ENCODE measurements at places on chromosomes 7 and 10. TPM values are rescaled to one million over a fixed set of nuclear protein-coding genes. Genes with fewer than 3 reads are reported as not detected.

- no peak for DNase-seq
Measured at GRCh38 chr7:158468700-158469296, 118.8 kb downstream of the PTPRN2 start.

The SPACDR gene
- 0.12 TPM for polyA plus RNA-seq

The HIPK2 gene
- polyA plus RNA-seq, result 5.1 TPM

GRCh38 chr10:58414270-58415041 lies 29.2 kb downstream of the TFAM start:
- no peak for DNase-seq

- DNase-seq, result no peak
Measured at GRCh38 chr10:130105724-130106123, 4.9 kb downstream of the C10orf143 start.

DNA sequence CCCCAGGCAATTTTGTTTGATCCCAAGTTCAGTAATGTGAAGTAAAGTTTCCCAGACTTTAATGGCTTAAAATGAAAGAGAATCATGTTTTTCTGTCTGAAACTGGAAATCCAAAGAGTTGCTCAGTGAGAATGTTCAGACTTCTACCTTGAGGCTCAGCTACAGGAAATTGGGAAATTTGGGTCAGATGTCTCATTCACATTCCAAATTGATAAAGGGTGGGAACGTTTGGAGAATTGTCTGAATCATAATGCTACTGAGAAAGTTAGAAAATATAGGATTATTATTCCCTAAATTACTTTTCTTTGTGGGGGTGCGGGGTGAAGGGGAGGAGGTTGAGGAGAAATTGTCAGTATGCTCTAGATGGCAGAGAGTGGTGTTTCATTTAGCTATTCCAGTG lies 773.9 kb downstream of the LRMDA start:
- no peak for DNase-seq

The HMX3 gene
- 20.5 TPM for polyA plus RNA-seq

The KCNH2 gene
- polyA plus RNA-seq, result 251 TPM

- DNase-seq, result no peak
Measured at GRCh38 chr7:73615886-73616285, 8.4 kb downstream of the MLXIPL start.

DNA sequence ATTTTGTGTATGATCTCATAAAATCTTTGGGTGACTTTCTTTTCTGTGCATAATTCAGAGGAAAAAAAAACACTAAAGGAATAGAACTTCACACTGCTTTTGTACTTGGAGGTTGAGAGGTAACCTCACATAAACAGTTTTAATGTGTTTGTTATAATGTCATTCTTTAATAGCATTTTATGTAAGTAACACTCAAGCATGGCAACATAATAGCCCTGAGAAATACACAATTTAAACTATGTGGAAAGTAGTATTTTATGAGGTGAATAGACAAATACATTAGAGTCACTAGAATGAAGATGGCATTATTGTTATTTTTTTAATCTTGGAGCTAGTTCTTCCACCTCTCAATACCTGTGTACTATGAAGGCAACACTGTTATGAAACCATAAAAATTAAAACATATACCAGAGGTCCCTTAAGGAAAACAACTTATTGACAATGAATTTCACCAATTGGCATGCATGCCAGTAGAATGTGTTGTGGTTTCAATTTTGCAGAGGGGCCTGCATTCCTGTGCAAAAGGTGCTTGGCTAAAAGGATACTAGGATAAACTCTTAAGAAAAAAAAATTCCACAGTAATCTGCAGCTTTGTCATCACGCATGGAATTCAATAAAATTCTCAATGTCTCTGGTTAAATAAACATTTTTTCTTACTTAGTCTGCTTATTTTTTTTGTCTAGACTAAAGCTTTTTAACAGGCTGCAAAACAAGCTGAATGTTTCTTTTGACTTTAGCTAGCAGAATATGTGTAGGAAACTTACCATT lies 102.5 kb downstream of the CD36 start:
- no peak for DNase-seq

DNA sequence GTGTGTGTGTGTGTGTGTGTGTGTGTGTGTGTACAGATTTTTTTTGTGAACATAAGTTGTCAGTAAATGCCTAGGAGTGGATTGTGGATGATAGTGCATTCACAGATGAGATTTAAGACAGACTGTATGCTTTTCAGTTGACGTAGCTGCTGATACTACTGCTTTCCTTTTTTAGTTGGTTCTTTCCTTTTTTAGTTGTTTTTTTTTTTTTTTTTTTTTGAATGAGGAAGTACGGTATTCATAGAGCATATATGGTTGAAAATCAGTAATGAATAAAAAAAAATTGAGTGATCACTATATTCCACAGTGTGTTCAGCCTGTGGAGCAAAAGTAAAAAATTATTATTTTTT lies 80.5 kb downstream of the RBM33 start:
- DNase-seq, result no peak

GRCh38 chr10:98273057-98273850 lies 5.3 kb upstream of the LOXL4 start:
- DNase-seq, result no peak

DNA sequence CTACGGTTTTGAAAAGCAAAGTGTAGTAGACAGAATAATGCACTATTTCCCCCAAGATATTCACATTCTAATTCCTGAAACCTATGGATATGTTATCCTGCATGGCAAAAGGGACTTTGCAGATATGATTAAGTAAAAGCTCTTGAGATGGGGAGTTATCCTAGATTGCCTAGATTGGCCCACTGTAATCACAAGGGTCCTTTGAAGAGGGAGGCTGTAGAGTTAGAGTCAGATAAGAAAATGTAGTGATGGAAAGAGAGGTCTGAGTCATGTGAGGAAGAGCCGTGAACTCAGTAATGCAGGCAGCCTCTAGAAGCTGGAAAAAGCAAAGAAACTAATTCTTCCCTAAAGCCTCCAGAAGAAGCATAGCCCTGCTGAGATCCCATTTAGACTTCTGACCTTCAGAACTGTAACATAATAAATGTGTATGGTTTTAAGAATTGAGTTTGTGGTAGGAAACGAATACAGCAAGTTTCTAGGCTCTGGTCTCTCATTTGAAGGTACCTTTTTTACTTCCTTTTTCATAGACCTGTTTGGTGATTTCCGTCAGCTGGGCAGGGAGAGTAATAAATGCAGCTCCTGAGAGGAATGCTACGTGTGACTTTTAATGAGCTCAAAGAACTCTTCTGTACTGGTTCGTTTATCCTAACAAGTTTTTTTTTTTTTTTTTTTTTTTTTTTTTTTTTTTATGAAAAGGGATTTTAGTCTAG lies 41.9 kb upstream of the NXPH1 start:
- no peak for DNase-seq

DNA sequence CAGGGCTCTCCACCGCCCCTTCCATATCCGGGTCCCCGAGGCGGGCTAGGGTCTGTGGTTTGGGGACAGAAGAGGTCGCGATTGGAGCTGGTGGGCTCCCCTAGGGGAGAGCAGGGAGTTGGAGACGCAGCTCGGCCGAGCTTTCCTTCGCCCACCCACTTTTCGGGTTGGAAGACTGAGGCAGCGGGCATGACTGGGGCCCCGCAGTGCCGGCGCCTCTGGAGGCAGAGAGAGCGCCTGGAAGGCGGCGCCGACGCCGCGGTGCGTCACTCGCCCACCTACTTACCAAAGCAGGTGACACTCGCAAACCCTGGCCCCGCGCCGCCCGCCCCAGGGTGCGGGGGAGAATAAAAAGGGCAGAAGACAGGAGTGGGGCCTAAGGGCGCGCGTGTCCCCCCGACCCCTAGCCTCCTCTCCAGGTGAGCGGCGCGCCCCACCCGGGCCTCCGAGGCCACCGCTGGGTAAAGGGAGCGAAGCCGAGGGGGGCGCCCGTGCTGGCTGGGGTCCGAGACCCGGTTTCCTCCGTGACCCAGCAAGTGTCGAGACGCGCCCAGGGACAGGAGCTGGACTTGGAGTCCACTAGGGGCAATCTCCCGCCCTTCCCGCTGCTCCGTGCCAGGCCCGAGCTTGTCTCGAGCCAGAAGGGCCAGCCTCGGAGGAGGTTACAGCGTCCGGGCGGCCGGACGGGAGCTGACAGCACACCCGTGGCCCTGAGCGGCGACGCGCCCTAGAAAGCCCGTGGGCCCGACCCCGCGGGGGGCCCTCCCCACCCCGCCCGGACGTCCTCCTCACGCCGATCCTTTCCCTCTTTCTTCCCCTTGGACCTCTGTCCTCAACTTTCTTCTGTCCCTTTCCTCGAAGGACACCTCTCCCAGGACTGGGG lies 34.4 kb upstream of the GRID1 start:
- DNase-seq, result no peak

GRCh38 chr10:55550236-55550635 lies 749.2 kb upstream of the PCDH15 start:
- DNase-seq, result peak; percentile 1

GRCh38 chr10:29820890-29821461 lies 186.2 kb upstream of the SVIL start:
- DNase-seq, result no peak

DNA sequence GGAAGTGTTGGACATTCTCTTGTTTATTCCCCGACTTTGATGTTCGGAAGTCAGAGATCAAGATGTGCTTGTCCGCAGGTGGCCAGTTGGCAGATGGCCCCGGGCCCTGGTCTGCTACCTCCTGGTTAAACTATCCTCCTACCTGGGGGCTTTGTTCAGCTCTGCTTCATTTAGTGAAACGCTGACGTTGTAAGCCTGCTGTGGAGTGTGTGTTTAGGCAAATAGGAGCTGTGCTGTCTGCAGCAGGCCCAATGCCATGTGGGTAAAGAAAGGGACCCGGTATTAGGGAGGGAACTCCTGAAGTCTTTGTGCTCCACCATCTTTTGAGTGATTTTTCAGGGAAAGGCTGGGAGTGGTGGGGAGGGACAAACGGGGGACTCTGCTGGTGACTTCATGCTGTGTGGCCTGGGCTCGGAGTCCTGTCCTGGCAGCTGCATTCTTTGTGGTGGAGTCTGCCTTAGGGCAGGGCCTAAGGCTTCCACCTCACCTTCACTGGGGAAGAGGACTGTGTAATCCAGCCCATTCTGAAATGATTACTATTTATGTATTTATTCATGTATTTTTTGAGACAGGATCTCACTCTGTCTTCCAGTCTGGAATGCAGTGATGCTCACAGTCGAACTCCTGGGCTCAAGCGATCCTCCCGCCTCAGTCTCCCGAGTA lies 171.1 kb upstream of the KLF6 start:
- no peak for DNase-seq

GRCh38 chr10:104077247-104077646 lies 8.4 kb downstream of the COL17A1 start:
- no peak for DNase-seq

GRCh38 chr10:77846718-77847311 lies 79.7 kb downstream of the DLG5 start:
- DNase-seq, result peak; percentile 79

Measured in K562 (cell line).